Psoas muscle (tissue), 8 donors: ENCODE measurements at places on chromosomes 3 and 15. TPM values are rescaled to one million over a fixed set of nuclear protein-coding genes. Genes with fewer than 3 reads are reported as not detected.

GOLGA6A gene
- 0.16 TPM for polyA plus RNA-seq

MAP1A gene
- polyA plus RNA-seq = 1.7 TPM

GRCh38 chr15:45203182-45203581 lies 15.4 kb upstream of the SHF start:
- DNase-seq = no peak

DNA sequence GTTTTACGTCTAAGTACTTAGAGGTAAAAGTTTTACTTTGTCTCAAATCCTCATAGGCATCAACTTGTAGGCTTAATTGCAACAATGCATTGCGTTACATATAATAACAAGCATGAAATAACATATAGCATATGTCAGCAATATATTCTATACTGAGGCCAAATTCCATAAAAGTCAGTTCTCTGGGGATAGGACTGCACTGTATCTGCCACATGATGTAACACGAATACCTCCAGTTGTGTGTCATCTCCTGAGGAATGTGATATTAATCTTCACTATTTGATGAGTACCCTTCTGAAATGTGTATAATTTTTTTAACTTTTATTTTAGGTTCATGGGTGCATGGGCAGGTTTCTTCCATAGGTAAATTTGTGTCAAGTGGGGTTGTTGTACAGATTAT lies 126.4 kb downstream of the IMPG2 start:
- no peak for DNase-seq

- no peak for DNase-seq
Observed at GRCh38 chr3:169701457-169701856, 37.9 kb upstream of the MECOM start.

DNA sequence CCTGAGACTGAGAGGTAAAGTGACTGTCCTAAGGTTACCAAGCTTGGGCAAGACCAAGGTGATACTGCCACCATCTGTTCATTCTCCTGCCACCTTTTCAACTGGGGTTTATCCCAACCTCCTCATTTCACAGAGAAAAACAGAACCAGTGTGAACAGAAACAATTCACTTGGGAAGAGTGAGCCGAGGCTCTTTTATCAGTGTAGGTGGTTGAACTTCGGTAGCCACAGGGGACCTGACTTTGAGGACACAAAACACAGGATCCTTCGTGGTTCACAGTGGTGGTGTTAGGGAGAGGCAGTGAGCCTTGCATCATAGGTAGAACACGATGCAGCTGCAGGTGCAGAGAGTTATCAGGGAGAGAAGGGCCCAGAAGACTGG lies 72.8 kb upstream of the ICE2 start:
- DNase-seq = no peak
